SHP77 treated with DMSO at 0.1 percent for 48 hours (cell line): ENCODE measurements at places on chromosomes 13 and 19.
A peak's percentile ranks its signal among the peaks of the same experiment; 100 is the strongest.

DNA sequence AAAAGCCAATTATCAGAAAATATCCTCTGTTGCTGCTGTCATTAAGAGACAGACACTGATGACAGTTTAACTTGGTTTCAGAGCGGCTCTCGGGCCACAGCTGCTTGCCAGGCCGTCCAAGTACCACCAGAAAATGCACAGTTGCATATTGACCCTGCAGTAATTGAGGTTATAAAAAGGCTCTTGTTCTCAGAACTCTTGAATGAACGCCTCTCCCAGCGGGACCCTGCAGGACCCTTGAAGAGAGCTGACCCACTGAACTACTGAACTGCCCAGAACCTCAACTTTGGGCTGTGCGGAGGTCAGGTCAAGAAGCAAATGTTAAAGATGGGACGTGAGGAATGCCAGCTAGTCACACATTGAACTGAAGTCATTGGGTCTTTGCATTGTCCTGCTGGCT is 1559.0 kb upstream of the SLC10A2 start:
- no peak for DNase-seq

DNA sequence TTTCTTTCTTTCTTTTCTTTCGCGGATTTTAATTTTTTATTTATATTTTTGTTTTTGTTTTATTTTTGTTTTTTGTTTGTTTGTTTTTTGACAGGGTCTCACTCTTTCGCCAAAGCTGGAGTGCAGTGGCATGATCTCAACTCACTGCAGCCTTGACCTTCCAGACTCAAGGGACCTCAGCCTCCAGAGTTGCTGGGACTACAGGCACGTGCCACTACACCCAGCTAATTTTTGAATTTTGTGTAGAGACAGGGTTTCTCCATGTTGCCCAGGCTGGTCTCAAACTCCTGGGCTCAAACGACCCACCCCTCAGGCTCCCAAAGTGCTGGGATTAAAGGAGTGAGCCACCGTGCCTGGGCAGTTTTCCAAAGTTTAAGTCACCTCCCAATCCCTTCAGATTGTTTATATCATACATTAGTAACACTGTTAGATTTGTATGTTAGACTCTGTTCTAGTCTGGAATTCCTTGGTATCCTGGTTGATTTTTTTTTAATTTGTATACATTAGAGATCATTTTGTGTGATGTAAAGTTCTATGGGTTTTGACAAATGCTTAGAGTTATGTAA is 597.3 kb downstream of the DCT start:
- DNase-seq = no peak

- no peak for DNase-seq
Measured at GRCh38 chr13:41707194-41707821, 250.0 kb downstream of the RGCC start.

GRCh38 chr13:46040763-46041162 is 11.8 kb downstream of the ZC3H13 start:
- DNase-seq = no peak

- peak; percentile 78 for DNase-seq
Measured at GRCh38 chr13:62299988-62300387, 884.3 kb upstream of the PCDH20 start.

- no peak for DNase-seq
Measured at GRCh38 chr19:50646074-50646807, 3.0 kb upstream of the C19orf81 start.

DNA sequence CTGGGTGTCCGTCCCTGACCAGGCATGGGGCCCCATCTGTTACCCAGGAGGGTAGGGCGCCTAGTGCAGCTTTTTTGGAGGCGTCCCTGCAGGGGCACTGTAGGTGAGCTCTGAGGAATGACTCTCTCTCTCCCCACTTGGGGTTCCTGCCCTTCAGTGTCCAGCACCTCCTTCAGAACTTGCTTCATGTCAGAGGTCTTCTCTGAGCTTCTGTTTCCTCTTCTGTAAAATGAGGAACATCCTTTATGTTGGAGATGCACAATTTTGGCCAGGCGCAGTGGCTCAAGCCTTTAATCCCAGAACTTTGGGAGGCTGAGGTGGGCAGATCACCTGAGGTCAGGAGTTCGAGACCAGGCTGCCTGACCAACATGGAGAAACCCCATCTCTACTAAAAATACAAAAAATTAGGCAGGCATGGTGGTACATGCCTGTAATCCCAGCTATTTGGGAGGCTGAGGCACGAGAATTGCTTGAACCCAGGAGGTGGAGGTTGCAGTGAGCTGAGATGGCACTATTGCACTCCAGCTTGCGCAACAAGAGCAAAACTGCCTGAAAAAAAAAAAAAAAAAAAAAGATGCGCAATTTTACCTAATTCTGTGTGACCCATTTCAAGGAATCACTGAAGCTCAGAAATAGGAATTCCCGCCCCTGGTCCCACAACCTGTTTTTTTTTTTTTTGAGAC is 15.2 kb upstream of the PIK3R2 start:
- no peak for DNase-seq

DNA sequence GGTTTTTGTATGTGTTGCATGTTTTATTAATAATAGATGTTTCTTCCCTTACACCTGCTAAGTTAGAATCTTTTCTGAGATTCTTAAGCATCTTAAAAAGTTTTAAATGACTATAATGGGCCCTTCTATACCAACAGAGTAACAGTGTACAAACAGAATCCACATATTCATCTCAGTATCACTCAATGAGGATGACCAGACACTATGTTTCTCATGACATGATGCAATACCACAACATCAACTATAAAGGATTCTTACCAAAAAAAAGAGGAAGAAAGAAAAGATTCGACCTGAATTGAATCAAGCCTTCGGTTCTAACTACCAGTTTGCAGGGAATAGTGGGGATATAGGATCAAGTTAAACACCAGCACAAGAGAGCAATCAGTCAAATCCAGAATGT is 56.5 kb downstream of the INTS6 start:
- DNase-seq = no peak

GRCh38 chr19:40241809-40242384 is 15.4 kb upstream of the CCNP start:
- no peak for DNase-seq

GRCh38 chr13:30998136-30999088 is 66.0 kb downstream of the TEX26 start:
- no peak for DNase-seq

- DNase-seq = no peak
Measured at GRCh38 chr19:41910992-41911888, 17.0 kb downstream of the ERFL start.

DNA sequence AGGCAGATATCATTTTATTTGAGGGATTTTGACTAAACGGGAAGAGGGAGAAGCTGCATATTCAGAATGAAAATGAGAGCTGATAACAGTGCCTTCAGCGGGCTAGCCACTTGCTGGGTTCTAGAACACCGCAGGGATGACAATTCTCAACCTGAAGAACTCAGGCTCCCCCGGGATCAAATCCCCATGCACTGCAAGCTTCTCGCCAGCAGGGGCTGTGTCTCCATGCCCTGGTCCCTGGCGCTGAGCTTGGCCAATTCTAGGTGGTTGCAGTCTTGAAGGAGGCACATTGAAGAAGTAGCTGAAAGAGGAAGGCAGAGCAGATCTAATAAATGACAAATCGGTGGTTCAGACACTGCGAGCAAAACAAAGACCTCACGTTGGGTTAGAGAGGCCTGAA is 128.7 kb downstream of the UQCRFS1 start:
- no peak for DNase-seq

GRCh38 chr13:113224486-113224885 is 15.1 kb downstream of the CUL4A start:
- no peak for DNase-seq

- no peak for DNase-seq
Measured at GRCh38 chr19:39479916-39480315, 722 bp upstream of the TIMM50 start.

- no peak for DNase-seq
Measured at GRCh38 chr13:105599477-105600037, 935.9 kb downstream of the EFNB2 start.

DNA sequence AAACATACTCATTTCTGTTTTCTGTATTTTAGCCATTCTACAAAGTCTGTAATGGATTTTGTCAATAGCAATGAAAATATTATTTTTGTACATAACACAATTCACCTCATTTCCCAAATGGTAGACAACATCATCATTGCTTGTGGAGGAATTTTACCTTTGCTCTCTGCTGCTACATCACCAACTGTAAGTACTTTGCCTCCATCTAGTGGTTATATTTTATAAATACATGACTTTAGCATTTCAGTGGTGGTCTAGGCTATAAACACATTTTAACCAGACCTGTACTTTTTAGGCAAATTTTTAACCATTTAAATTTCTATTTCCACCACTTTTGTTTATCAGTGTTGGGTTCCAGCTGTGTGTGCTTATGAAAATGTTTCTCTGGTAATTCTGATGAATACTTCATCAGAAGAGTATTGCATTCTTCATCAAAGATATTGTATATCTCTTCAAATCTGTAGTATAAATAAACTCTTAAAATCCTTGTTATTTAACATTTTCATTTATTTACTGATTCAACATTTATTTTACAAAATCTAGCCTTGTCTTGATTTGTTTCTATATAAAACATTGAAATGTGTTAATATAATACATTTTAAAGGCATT is 222.4 kb downstream of the NBEA start:
- peak; percentile 28 for DNase-seq

DNA sequence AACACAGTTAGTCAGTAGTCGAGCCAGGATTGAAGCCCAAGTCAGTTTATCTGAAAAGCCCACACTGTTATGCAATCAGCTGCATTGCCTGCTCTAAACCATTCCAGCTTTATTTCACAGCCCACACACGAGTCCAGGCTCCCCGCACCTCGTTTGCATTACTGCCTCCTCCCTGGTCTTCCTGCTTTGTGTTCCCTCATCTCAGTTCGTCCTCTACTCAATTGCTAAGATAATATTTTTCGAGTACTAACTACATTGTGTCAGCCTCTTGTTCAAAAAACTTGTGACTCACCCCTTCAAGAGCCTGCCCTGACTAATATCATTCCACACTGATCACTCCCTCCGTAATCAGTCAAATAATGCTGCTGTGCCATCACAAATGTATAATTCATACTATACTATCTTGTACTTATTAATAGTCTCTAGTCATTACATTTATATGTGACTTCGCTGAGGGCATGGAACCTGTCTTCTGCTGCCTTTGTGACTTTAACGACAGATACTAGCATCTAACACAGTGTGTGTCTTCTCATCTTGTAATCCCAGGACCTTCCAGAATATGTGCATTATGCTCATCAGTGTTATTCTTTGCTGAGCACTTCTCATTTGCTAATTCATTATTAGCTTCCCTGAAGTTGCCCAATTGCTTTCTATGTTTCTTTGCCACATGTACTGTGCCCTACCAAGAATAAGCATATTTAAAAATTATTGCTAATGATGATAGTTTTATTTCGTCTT is 26.2 kb upstream of the WDFY2 start:
- no peak for DNase-seq

GRCh38 chr19:53389571-53389970 is 5.4 kb upstream of the ZNF765 start:
- DNase-seq = no peak

DNA sequence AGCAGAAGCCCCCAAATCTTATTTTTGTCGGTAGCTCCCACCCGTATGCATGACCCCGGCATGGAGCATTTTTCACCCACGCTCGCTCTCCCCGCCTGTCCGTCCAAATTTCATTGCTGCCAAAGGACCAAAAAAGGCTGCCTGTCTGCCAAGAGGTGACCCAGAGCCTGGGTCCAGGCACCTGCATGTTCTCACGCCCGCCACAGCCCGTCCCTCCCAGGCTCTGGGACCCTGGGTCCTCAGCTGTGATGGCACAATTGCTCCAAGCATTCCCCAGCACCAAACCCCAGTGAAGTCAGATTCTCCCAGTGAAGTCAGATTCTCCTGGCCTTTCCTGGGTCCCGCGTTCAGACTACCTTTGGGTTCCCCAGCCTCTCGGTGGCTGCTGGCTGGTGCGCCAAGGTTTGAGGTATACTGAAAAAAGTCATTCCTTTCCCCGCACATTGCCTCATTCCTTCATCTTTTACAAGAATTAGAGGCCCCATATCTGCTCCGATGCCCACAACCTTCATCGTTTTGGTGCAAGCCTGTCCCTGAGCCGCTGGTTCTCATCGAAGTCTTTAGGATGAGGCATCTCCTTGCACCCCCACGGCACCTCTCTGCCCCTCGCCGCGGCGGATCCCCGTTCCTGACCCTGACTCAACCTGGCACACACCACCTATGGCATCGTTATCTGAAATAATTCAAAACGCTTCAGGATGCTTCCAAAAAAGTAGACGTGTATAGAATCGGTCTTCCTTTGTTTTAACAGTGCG is 59.3 kb upstream of the F7 start:
- no peak for DNase-seq

DNA sequence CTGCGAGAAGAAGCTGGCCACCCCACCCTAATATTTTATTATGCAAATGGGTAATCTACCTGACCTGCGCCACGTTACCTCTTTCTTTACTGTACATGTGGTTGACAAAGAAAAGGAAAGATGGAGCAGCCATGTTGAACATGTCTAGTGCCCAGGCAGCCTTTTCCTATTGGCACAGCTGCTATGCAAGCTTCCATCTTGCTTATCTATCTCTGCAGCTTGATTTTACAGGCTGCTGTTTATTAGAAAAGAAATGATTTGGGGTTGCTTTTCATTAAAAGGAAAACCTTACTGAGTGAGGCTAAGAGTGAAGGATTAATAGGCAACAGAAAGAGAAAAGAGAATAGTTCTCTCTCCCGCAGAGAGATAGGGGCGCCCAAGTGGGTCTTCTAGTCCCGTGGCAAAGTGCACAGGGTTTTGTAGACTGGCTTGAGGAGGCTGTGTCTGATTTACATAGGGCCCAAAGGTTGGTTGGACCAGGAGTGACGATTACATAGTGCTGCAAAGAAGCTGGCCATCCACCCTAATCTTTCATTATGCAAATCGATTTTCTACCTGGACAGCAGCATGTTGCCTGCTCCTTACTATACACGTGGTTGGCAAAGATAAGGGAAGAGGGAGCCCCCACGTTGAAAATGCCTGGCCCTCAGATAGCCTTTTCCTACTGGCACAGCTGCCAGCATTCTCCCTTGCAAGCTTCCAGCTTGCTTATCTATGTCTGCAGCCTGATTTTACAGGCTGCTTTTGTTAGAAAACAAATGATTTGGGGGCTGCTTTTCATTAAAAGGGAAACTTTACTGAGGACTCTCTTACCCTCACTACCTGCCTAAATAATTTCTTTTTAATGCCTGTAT is 28.3 kb downstream of the OR10H4 start:
- DNase-seq = no peak

DNA sequence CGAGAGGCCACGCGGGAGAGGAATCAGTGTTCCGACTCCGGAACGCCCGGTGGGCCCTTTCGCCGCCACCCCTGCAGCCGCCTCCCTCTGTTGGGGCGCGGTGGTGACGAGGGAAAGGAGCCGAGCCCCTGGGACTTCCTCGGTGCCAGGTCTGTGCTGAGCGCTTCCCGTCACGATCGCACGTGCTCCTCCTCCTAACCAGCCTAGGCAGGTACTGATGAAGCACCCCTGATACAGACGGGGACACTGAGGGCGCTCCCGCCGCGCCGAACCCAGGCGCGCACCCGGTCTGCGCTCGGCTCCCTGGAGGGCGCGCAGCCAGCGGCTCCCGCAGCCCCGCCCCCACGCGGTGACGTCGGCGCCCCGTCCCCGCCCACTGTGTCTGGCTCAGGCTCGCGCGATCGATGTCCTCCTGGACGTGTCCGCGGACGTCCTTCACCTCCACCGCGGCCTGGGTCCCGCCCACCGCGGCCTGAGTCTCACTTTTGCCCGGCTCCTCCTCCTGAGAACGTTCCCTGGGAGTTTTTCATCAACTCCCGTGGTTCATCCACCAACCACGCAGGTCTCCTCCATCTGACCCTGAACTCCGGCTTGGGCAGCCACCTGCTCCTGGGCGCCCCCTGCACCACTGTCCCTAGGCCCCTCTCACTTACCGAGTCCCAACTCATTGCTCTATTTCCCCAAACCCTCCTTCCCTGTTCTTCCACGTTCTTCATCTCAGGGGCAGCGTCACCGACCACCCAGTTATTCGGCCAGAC is 2.6 kb upstream of the KLK15 start:
- DNase-seq = peak; percentile 66
